Activated CD4-positive, alpha-beta T cell treated with anti-CD3 and anti-CD28 coated beads, Interleukin-2, amount 50 U/mL, for 48 hours (primary cell): ENCODE measurements at places on chromosomes 11 and 22.

- no peak for DNase-seq
These were observed 21.9 kb upstream of the LYVE1 start for GRCh38 chr11:10590218-10590915.

GRCh38 chr11:121630041-121630440 is 177.3 kb upstream of the SORL1-AS1 start:
- no peak for DNase-seq

DNA sequence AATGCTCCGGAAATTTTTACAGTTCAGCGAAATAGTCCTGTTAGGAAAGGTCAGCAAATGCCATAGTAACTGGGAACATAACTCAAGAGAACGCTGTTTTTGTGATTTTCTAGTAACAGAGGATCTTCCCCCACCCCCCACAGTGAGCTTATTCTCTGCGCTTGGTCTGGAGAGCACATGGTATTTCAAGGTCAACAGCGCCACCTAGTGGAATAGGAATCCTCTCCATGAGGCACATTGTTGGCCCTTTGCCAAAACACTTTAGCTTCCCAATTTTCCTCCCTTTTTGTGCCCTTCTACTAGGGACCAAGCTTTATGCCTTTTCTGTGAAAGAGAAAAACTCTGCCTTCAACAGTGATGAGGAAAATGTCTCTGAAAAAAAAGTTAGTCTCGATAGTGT is 13.2 kb upstream of the OR4C12 start:
- DNase-seq = peak; percentile 13

- DNase-seq = no peak
These were observed 141.8 kb downstream of the NTM start for GRCh38 chr11:131512228-131512627.

DNA sequence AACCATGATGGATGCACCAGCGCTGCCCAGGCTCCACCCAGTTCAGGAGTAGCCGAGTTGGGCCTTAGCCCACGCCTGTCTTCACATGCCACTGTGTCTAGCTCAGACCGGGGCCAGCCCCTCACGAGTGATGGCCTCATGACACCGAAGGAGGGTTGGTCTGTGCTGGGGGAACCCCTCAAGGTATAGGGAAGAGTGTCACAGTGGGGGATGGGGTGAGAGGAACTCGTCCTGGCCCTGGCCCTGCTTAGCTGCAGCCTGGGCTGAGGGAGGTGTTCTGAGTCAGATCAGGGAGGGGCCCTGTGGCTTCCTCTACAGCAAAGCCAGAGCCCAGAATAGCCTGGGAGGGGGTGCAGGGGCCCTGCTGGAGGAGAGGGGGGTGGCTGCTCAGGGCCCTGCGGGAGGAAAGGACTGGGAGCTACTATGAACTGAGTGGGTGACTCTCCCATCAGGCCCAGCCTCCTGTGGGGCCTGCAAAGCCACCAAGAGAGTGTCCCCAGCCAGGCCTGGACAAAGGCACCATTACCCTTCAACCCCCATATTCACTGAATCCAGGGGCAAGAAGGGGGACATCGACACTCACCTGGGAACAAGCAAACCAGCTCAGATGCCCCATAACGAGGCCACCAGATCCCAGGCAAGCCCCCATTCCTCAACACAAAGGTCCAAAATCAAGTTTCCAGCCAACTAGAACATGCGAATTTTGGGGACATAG is 41.2 kb downstream of the IGLL5 start:
- peak; percentile 40 for DNase-seq

GRCh38 chr11:93225662-93226061 is 27.9 kb upstream of the SLC36A4 start:
- DNase-seq = no peak

- DNase-seq = no peak
These were observed 1.6 kb downstream of the NADSYN1 start for GRCh38 chr11:71454470-71455113.

DNA sequence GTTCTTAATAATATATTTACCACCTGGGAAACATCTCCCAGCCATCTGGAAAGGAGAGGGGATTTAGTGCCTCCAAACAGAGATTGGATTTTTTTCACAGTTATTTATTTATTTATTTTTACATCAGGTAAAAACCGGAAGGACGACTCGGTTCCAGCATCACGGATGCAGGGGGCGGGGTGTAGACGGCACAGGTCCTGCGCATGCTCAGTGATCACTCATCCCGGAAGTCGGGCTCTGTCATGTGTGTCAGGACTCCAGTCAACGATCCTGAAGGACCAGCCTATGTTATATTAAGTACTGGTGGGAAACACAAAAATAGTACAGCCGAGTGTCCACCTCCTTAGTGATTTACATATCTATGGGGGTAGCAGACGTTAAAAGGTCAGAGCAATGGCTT is 467.6 kb downstream of the NTM start:
- DNase-seq = no peak

DNA sequence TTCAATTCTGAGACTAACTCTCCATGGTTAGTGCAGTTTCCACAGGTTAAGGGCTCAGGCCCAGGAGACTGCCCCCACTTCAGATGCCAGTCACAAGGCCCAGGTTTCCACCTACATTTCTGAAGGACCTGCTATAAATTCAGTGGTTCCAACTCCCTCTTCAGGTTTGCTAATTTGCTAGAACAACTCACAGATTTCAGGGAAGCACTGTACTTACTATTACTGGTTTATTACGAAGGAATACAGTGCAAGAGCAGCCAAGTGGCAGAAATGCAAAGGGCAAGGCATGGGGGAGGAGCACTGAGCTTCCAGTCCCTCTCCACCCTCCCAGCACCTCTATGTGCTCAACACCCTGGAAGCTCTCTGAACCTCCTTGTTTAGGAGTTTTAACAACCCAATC is 39.3 kb upstream of the SPON1 start:
- DNase-seq = no peak

DNA sequence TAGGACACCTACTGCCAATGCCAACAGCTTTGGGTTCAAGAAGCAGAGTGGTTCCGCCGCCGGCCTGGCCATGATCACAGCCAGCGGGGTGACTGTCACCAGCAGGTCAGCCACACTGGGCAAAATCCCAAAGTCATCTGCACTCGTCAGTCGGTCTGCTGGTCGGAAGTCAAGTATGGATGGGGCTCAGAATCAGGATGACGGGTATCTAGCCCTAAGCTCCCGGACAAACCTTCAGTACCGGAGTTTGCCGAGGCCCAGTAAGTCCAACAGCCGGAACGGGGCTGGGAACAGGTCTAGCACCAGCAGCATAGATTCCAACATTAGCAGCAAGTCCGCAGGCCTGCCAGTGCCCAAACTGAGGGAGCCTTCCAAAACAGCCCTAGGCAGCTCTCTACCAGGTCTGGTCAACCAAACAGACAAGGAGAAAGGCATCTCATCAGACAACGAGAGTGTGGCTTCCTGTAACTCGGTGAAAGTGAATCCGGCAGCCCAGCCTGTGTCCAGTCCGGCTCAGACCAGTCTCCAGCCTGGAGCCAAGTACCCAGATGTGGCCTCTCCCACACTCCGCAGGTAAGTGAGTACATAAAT is 115.1 kb downstream of the DBX1 start:
- DNase-seq = no peak

- no peak for DNase-seq
These were observed 17.8 kb downstream of the CHADL start for GRCh38 chr22:41222846-41223507.

GRCh38 chr22:45196308-45196707 is 32.6 kb downstream of the NUP50 start:
- DNase-seq = no peak

- DNase-seq = no peak
These were observed 607 bp downstream of the DMC1 start for GRCh38 chr22:38569181-38569971.

DNA sequence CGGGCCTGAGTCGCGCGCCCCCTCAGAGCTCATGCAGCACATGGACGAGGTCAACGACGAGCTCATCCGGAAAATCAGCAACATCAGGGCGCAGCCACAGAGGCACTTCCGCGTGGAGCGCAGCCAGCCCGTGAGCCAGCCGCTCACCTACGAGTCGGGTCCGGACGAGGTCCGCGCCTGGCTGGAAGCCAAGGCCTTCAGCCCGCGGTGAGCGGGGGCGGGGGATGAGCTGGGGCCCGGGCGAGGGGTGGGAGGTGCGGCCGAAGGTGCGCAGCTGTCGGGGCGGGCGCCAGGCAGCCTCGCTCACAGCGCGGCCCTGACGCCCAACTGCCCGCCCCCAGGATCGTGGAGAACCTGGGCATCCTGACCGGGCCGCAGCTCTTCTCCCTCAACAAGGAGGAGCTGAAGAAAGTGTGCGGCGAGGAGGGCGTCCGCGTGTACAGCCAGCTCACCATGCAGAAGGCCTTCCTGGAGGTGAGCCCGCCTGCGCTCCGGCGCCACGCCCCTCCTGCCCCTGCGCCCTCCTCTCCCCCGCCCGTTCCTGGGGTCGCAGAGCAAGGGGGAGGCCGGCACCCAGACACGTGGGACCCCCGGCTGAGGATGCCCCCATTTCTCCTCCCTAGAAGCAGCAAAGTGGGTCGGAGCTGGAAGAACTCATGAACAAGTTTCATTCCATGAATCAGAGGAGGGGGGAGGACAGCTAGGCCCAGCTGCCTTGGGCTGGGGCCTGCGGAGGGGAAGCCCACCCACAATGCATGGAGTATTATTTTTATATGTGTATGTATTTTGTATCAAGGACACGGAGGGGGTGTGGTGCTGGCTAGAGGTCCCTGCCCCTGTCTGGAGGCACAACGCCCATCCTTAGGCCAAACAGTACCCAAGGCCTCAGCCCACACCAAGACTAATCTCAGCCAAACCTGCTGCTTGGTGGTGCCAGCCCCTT is 20.5 kb downstream of the EPS8L2 start:
- DNase-seq = peak; percentile 59

DNA sequence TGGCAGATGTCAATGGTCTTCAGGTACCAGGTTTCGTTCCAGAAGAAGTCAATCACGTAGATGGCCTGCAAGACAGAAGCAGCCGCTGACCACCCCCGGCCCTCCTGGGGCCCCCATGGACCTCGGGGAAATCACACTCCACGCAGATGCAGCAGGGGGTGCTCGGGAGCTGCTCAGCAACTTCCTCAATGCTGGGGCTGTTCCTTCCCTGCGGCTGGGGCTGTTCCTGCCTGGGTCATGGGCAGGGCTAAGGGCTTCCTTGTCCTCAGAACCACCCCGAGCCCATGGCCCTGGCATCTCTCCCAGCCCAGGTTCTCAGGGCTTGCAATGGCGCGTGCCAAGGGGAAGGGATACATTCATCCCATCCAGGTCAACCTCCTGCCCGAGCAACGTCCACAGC is 10.3 kb downstream of the DHCR7 start:
- DNase-seq = no peak

DNA sequence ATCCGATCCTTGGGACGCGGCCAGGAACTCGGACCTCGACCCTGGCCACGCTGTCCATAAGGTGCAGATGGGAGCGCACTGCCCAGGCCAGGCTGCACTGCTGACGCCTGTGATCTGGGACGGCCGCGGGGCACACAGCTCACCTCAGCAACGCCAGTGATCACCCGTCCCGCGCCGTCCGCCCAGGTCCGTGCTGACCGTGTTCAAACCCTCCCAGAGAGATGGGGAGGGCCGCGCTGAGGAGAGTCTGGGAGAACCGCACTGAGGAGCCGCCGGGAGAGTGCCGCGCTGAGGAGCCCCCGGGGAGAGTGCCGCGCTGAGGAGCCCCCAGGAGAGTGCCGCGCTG is 636 bp downstream of the KCNQ1OT1 start:
- peak; percentile 24 for DNase-seq

GRCh38 chr11:8110396-8110795 is 29.4 kb downstream of the TUB start:
- no peak for DNase-seq

DNA sequence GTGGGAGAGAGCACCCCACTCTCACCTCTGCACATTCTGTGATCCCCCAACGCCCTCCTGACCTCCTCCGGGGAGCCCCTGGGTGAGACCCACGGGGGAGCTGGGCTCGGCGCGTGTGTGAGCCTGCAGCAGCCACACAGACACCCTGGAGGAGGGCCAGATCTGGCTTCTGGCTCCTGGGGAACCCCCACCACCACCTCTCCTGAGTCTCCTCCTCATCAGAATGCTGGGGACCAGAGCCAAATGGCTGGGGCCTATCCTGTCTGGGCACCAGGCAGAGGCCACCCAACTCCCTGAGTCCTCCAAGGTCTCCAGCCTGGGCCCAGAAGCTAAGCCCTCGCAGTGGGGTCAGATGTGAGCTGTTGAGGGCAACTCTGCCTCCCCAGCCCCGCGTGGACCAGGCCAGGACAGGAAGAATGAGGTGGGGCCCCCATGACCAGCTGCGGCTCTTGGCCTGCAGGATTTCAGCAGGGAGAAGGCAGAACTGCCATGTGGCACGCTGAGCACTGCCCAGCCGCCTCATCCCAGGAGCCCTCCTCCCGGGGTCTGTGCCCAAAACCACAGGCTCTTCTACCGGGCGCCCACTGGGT is 5.5 kb upstream of the PIM3 start:
- DNase-seq = no peak

DNA sequence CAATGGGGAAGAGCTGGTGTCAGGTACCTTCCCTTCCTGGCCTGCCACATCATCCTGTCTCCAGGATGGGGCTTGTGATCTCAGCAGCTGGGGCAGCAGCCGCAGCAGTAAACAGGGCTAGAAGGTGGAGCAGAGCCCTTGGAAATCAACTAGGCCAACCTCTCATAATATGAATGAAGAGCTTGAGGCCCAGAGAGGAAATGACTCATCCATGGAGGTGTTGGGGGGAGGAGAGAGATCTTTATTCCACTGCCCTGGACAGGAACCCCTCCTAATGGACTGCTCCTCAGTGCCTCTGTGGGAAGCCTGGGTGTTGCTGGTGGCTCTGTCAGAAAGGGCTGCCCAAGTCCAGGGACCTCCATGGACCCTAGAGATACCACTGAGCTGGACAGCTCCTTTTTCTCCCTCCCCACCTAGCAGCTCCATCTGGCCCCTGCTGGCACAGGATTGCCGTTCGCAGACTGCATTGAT is 111.8 kb downstream of the OSBP2 start:
- no peak for DNase-seq

DNA sequence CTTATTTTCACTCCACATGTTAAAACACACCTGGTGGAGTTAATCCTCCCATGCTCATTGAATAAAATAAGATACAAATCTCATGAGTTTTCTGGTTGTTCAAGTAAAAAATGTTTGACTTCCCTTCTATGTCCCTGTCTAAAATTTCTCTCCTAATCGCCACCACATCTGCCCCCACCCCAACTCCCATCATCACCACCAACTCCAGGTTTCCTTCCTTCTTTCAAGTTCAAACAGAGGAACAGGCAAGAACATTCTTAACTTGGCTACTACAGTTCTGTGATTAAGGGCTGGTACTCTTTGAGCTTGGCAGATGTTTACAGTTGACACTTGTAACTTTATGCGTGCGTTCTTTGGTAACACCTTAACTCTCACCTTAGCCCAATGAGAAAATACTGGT is 9.1 kb upstream of the PSMA1 start:
- DNase-seq = no peak
